MM.1S (cell line): ENCODE measurements at places on chromosomes 12 and 14.

- DNase-seq = no peak
Observed at GRCh38 chr12:81866081-81866480, 106.9 kb upstream of the PPFIA2 start.

DNA sequence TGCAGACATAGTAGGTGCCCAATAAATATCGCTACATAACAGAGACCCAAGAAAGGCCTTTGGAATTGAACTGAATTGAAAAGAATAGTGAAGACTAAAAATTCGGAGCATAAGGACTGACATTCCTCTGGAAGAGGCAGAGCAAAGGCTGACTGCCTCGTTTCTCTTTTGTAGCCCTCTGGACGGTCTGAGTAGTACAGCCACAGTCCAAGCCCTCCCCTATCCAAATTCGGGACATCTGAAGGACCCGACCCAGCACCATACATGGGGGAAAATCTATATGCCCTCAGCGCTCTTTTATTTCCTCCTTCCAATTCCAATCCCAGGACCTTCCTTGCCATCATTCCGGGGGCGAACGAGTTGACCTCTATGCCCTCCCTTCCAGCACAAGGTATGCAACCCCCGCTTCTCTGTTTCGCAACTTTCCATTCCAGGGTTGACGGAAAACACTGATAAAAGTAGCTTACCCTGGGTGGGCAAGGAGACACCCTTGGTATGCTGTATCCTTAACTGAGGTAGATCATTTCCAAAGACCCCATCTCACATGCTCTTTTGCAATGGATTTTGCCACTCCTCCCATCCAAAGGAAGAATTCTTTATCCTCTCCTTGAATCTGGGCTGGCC is 127.4 kb upstream of the MAP1LC3B2 start:
- no peak for DNase-seq

DNA sequence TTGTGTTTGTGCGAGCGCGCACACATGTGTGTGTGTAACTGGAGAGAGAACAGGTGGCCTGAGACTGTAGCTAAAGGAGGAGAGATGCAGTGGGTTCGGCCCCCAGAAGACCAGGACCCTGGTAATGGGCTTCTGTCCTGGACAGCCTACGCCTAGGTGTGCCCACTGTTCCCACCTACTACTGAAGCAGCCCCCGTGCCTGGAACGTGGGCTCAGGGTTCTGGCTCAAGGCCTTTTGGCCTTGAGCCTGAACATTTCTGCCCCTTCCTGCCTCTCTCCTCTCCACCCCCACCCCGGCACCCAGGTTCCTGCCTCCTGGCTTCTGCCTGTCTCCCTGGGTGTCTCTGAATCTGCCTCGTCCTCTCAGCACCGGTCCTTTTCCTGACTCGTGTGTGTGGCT is 1.5 kb upstream of the NXPH4 start:
- no peak for DNase-seq

GRCh38 chr14:58801086-58801485 is 163.3 kb downstream of the DACT1 start:
- no peak for DNase-seq

- DNase-seq = no peak
Observed at GRCh38 chr12:48034835-48035805, 30.8 kb upstream of the COL2A1 start.

- DNase-seq = no peak
Observed at GRCh38 chr12:12474931-12475795, 87.5 kb downstream of the DUSP16 start.
